ENCODE measurements at places on chromosomes 5 and 9. TPM values are rescaled to one million over a fixed set of nuclear protein-coding genes. Genes with fewer than 3 reads are reported as not detected.

- no peak for DNase-seq
- H3K4me3 ChIP-seq: peak overlapping the region; percentile 47
- no peaks in the 10 kb centered on the region for H3K36me3 ChIP-seq
- H3K27ac ChIP-seq: no peak overlapping the region
Observed at GRCh38 chr5:59583151-59583809, 310.2 kb downstream of the PDE4D start.

GRCh38 chr9:116099821-116100220 lies 53.8 kb upstream of the PAPPA start:
- DNase-seq: no peak
- H3K27me3 ChIP-seq: no peaks in the 10 kb centered on the region
- no peaks in the 10 kb centered on the region for H3K36me3 ChIP-seq
- H3K4me1 ChIP-seq: no peaks in the 10 kb centered on the region
- no peak overlapping the region for H3K4me3 ChIP-seq

DNA sequence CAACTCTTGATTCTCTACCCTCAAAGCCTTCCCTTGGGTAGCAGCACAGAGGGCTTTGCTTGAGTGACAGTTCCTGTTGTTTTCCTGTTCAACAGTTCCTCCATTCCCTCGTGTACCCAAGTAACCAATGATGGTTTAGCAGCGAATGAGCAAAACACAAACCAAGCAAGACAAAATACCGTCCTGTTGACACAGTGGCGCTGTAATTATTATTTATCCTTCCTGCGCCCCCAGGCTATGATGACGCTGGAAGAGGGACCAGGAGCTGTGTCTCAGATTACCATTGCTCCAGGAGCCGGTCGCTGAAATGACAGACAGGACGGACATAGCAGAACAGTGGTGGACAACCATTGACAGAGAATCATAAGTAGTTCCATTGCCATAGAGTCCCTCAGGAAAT lies 154.8 kb downstream of the GADD45G start:
- no peak for DNase-seq
- no peaks in the 10 kb centered on the region for H3K36me3 ChIP-seq
- peaks cover 5% of the 10 kb centered on the region for H3K4me1 ChIP-seq
- H3K4me3 ChIP-seq: no peak overlapping the region
- no peak overlapping the region for H3K27ac ChIP-seq

GRCh38 chr5:132226516-132227234 lies 978 bp downstream of the P4HA2 start:
- no peaks in the 10 kb centered on the region for H3K27me3 ChIP-seq
- no peaks in the 10 kb centered on the region for H3K36me3 ChIP-seq
- DNase-seq: peak; percentile 46
- H3K4me3 ChIP-seq: peak overlapping the region; percentile 84
- peak overlapping the region; percentile 94 for H3K27ac ChIP-seq

DNA sequence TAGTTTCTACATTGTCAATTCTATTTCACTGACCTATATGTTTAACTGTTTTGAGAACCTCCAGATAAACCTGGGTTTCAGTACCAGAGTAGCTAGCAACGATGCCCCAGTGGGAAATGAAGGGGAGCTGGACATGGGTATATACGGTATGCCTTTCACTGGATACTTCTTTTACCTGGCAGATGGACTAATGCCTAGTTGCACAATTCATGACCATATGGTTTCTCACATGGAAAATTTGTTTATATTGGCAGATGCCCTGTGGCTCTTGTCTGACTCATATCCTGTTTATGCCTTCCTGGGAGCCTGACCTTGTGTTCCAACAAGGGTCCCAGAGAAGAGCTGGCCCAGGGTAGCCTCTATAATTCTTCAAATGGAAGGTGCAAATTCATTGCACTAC lies 144.1 kb downstream of the MAT2B start:
- H3K27me3 ChIP-seq: no peaks in the 10 kb centered on the region
- H3K27ac ChIP-seq: no peak overlapping the region
- H3K36me3 ChIP-seq: no peaks in the 10 kb centered on the region
- H3K4me1 ChIP-seq: no peaks in the 10 kb centered on the region
- no peak for DNase-seq

DNA sequence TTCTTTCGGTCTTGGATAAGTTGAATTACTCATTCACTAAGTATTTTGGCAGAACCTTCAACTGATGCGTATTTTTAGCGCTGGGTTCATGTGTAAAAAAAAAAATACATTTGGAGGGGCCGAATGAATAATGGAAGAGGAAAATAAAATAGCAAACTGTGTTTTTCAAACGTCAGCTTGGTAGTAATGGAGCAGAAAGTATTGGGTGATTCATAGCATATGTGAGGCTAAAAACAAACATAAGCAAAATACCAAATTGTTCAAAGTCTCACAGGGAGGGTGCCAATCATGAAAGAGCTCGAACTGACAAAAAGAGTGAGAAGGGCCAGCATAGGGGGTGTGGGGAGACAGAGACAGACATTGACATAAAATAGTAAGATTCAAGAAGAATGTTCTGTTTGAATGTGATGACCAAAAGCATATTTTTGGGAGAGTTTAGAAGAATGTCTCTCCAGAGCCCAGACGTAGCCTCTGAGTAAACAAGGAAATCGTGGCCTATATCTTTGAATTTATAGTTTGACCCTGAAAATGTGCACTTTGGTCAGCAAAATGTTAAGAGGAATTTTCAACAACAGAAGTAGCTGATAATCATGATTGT lies 174.9 kb upstream of the HMHB1 start:
- no peak overlapping the region for H3K4me3 ChIP-seq
- no peak overlapping the region for H3K27ac ChIP-seq
- no peak for DNase-seq
- no peaks in the 10 kb centered on the region for H3K36me3 ChIP-seq
- H3K4me1 ChIP-seq: no peaks in the 10 kb centered on the region

The SNX30 gene
- total RNA-seq: 18.2 TPM

The ZFP62 gene
- total RNA-seq: 36.3 TPM

DNA sequence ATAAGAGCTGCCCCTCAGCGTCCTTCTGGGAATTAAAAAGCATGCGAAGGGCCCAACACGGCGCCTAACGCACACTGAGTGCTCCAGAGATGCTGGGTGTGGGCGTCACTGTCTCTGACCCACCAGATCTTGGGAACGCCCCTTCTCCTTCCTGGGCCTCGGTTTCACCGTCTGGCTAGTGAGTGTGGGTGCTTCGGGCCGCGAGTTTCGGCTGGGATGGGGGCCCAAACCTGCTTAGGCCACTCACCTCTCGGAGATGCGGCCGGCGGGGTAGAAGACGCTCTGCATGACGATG lies 3.7 kb downstream of the PIP5KL1 start:
- no peak overlapping the region for H3K27ac ChIP-seq
- no peaks in the 10 kb centered on the region for H3K4me1 ChIP-seq
- DNase-seq: no peak
- H3K36me3 ChIP-seq: no peaks in the 10 kb centered on the region
- H3K27me3 ChIP-seq: peaks cover 21% of the 10 kb centered on the region

DNA sequence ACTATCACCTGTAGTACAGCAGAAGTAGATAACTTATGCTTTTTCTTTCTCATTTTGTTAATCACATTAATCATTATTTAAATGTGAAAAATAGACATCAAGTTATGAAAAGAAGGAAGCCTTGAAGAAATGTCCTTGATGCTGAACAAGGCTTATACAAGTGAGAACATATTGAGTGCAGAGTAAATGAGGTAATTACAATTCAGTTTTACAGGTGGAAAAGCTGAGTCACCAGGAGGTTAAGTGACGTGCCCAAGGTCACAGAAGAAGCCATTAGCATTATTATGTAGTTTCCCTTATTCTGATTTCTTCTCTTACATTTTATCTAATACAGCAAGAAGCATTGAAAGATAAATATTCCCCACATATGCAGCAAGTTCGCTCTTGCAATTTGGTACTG lies 998.5 kb upstream of the CDH6 start:
- no peak for DNase-seq
- H3K27me3 ChIP-seq: no peaks in the 10 kb centered on the region
- H3K4me1 ChIP-seq: no peaks in the 10 kb centered on the region
- H3K36me3 ChIP-seq: no peaks in the 10 kb centered on the region
- H3K27ac ChIP-seq: no peak overlapping the region
- no peak overlapping the region for H3K4me3 ChIP-seq

- DNase-seq: no peak
- no peak overlapping the region for H3K27ac ChIP-seq
- H3K36me3 ChIP-seq: no peaks in the 10 kb centered on the region
- no peaks in the 10 kb centered on the region for H3K4me1 ChIP-seq
- no peaks in the 10 kb centered on the region for H3K27me3 ChIP-seq
- H3K4me3 ChIP-seq: no peak overlapping the region
Observed at GRCh38 chr9:9846557-9846956, 766.2 kb downstream of the PTPRD start.

The EPB41L4A gene
- total RNA-seq: 3.3 TPM

DNA sequence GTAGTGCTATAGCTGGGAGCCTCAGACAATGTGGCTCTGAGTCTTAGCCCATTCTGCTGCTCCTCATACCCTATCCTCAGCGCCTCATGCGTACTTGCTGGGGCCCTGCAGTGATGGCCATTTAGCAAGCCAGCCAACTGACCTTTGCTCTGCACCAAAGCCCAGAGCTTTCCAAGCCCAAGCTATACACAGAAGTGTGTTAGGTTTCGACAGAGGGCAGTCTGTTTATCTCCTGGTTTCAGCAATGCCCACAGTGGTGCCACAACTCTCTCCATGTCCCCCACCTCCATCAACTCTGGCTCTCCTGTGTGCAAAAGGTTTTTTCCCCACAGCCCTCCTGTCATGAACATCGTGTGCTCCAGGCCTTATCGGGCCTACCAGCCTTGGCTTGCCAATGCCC lies 16.9 kb downstream of the GNG10 start:
- H3K36me3 ChIP-seq: no peaks in the 10 kb centered on the region
- no peak for DNase-seq
- H3K27ac ChIP-seq: no peak overlapping the region
- no peaks in the 10 kb centered on the region for H3K27me3 ChIP-seq
- H3K4me3 ChIP-seq: no peak overlapping the region
- H3K4me1 ChIP-seq: no peaks in the 10 kb centered on the region

The LURAP1L gene
- total RNA-seq: 7.4 TPM

DNA sequence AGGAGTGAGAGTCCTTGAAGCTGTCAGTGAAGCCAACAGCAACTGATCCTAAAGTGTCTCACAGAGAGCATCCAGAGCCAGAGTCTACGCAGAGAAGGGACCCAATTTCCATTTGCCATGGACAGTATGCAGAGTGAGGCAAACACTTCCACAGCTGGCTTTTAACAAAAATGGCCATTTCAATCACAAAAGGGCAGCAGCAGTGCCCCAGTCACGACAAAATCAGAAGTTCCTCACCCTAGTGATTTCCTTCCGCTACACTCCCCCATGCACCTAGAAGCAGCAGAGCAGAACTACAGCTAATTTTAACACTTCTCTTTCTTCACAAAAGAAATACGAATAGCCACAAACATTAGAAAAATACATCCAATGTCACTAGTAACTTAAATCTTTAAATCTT lies 27.9 kb downstream of the FBXW11 start:
- H3K36me3 ChIP-seq: no peaks in the 10 kb centered on the region
- H3K27me3 ChIP-seq: no peaks in the 10 kb centered on the region
- no peak for DNase-seq
- no peaks in the 10 kb centered on the region for H3K4me1 ChIP-seq
- H3K27ac ChIP-seq: peak overlapping the region; percentile 47
- no peak overlapping the region for H3K4me3 ChIP-seq

All from Peyer's patch (tissue), 4 donors.